GF-D8 (cell line): ENCODE measurements at places on chromosomes 6 and 20.

DNA sequence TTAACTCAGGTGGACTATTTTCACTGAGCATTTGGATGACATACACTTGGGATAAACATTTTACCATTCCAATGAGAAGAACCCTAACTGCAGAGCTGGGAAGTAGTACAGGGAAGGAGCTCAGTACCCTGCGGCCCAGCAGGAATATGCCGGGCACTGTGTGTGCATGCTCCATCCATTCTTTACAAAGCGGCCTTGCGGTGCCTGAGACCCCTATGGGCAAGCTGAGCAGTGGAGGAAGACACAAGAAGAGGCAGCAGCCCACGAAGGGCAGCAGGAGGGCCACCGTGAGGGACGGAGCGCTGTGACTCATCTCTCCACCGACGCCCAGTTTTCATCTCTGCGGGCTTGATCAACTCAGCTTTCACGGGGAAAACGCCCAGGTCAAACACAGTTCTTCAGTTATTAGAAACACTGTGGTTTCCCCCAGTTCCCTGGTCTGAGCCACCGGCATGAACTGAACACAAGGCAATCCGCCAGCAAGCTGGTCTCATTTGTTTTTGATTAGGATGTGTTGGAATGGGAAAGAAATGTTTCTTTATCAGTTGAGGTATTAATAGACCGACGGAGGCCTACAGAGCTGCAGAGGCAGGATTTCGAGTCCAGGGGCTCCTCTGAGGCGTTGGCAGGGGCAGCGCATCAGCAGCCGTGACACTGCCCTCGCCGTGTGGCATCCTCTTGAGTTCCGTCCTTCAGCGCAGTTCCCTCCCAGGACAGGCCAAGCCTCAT, 44.9 kb downstream of the IRF4 start:
- DNase-seq, result no peak

GRCh38 chr6:122020588-122021264, 378.7 kb upstream of the HSF2 start:
- no peak for DNase-seq

GRCh38 chr6:14652536-14652935, 535.0 kb downstream of the CD83 start:
- no peak for DNase-seq

DNA sequence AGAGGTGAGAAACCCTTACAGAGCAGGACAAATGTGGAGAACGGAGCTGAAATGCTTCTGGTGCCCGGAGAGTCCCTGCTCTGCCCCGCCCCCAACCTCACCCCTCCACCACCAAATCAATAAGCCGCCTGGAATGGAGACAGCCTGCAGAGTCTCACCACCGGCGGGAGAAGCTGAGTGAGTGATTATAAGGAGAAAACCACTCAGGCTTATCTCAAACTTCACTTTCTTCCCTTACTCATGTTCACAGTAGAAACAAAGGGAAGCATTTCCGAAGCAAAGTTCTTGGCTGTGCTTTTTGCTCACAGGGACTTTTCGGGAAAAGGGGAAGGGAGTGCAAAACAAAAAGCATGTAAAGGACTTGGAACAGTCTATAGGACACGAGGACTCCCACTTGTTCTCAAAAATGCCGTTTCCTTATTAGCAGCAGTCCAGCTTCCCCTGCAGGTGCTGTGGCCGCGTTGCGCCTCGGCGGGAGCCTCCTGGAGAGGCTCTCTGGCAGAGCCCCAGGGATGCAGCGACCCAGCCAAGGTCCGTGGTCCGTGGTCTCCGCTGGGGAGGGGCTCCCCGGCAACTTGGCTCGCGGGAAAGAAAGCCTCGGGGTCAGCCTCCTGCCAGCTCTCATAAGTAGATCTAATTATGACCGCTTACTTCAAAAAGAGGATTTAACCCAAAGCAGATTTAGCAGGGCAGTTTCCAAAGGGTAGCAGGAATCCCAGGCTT, 64.8 kb upstream of the TMEM30A start:
- DNase-seq, result no peak

DNA sequence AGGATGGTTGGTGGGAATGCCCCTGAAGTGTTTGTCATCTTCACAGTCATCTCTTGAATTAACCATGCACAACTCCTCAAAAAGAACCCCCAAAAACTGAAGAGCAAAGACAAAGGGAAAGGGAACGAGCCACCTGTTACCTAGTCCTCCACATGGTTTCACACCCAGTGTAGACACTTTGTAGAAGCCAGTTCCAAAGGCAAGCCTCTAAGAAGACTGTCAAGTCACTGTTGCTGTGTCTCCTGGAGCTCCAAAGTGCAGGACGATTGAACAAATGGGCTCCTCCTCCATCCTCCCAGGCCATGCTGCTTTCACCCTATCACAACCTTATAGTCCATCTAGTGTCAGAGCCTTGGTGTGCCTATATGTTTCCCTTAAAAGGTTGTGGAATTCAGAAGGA, 277.6 kb upstream of the PRDM1 start:
- DNase-seq, result no peak

DNA sequence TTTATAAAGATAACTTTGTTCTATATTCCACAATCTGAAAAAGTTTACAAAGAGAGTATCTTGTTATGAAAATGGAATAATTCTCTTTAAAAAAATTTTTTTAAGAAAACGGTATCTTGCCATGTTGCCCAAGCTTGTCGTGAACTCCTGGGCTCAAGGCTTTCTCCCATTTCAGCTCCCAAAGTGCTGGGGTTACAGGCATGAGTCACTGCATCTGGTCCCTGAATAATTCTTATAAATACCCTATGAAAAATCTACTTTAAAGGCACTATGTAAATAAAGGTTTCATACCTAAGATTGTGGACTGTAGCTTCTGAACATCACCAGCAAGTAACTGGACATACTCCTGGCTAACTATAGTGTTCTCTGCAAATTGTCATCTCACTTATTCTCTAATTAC, 60.3 kb downstream of the SAMD3 start:
- no peak for DNase-seq

DNA sequence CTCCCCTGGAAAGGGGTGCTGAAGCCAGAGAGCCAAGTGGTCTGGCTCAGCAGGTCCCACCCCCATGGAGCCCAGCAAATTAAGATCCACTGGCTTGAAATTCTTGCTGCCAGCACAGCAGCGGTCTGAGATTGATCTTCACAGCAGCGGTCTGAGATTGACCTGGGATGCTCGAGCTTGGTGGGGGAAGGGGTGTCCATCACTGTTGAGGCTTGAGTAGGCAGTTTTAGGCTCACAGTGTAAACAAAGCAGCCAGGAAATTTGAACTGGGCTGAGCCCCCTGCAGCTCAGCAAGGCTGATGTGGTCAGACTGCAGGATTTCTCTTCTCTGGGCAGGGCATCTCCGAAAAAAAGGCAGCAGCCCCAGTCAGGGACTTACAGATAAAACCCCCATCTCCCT, 41.3 kb upstream of the B3GAT2 start:
- no peak for DNase-seq

- DNase-seq, result no peak
Observed at GRCh38 chr6:51062166-51062722, 243.6 kb downstream of the TFAP2B start.

- DNase-seq, result no peak
Observed at GRCh38 chr20:60372275-60372674, 414.1 kb downstream of the CDH26 start.

GRCh38 chr6:126180585-126180984, 159.3 kb upstream of the CENPW start:
- no peak for DNase-seq

DNA sequence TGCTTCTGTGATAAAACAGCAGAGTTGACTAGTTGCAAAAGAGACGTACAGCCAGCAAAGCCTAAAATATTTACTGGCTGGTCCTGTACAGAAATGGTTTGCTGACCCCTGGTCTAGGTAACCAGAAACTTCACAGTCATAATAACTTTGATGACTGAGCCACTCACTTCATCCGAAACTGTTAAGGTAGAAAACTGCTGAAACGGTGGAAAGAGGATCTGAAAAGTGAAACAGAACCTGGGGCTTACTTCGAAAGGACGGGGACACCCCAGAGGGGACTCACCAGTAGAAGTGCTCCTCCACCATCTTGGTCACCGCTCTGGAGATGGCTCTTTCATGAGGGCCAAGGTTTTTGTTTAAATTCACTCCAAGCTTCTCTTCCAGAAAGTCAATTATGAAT, 16.4 kb downstream of the FAXC start:
- DNase-seq, result no peak

- DNase-seq, result no peak
Observed at GRCh38 chr20:50491926-50492634, 18.1 kb upstream of the PTPN1 start.

DNA sequence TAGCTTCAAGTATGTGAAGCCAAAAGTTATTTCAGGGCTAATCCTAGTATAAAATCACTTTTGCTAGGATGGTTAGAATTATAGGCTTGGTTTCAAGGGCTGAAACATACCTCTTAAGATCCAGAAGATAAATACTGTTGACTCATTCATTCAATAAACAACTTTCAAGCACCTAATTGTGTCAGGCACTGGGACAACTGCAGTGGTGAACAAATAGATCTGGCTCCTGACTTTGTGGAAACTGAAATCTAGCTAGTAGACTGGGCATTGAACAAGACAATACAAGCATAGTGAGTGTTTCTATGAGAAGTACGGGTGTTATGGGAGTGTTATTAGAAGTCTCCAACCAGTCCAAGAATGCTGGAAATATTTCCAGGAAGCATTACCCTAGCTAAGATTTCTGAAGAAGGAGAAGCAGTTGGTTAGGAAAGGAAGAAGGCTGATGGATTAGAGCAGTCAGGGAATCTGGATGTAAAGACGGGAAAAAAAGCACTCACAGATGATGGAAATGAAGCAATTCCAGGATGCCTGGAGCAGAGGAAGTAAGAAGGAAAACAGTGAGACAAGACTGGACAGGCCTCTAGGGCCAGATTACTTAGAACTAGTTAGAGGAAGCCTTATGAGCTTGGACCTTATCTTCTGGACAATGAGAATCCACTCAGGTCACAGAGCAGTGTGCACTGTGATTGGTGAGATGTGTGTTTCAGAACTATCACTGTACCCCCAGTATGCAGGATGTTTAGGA, 132.6 kb upstream of the RAB32 start:
- DNase-seq, result no peak

GRCh38 chr6:10300071-10300470, 114.8 kb downstream of the TFAP2A start:
- DNase-seq, result no peak

GRCh38 chr6:136608991-136609390, 58.8 kb upstream of the MAP7 start:
- DNase-seq, result no peak

GRCh38 chr20:54205450-54205849, 2.4 kb upstream of the PFDN4 start:
- DNase-seq, result no peak

DNA sequence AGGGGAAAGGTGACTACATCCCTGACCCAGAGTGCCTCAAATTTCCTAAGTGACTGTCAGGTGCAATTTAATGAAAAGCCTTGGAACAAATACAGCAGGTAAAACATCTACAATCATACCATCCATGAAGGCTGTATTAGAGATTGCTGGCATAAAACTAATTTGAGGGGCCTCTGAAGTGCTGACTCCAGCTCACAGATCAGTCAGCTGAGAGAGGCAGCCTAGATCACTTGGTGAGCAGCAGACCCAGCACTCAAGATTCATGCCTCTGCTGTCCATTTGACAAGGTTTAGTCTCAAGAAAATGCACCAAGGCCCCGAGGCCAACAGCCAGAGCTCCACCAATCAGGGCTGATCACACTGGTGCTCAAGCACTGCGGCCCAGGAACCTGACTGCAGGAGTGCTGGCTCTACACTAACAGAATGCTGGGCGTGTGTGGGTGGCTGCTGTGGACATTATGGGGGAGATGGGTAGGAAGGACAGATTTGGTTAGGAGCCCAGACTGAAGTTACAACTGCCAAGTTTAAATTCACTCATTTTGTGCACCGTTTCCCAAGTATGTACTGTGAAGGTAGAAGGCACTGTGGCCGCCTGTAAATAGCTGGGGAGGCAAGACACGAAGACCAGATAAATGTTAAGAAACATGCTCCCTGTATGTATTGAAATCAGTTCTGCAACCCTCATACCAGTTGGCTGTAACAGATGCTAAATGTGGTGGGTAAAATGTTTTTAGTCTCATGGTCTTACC, 28.2 kb downstream of the SNX5 start:
- no peak for DNase-seq

DNA sequence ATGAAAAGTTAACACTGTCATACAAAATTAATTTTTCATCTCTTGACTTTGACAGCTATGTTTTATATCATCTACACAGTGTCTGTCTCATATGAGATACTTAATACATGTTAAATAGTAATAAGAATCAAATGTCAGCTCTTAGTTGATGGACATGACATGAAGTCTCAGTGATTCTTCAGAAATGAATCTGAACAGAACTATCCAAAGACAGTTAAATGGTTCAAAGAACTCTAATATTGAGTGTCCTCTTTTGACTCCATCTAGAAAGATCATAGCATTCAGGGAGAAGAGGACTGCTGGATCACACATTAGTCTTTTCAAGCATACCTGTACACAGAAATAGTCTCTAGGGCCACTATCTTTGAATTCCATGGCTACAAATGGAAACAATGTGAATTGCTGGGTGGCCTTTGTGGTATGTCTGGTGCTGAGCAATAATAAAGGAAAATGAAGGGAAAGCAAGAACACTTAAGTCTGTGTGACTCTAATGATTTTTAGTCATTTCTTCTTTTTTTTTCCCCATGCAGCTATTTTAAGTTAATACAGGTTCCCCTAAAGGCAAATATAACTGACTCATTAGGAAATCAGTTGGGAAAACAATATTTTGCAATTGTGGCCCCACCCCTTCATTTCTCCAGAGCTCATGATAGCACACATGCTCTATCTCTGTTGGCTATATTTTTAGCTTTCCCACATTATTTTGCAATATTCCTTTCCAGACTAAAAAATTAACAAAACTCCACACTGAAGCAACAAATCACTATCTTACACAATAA, 367.5 kb downstream of the GRIK2 start:
- no peak for DNase-seq

GRCh38 chr20:9989066-9989724, 45.6 kb upstream of the ANKEF1 start:
- DNase-seq, result no peak

DNA sequence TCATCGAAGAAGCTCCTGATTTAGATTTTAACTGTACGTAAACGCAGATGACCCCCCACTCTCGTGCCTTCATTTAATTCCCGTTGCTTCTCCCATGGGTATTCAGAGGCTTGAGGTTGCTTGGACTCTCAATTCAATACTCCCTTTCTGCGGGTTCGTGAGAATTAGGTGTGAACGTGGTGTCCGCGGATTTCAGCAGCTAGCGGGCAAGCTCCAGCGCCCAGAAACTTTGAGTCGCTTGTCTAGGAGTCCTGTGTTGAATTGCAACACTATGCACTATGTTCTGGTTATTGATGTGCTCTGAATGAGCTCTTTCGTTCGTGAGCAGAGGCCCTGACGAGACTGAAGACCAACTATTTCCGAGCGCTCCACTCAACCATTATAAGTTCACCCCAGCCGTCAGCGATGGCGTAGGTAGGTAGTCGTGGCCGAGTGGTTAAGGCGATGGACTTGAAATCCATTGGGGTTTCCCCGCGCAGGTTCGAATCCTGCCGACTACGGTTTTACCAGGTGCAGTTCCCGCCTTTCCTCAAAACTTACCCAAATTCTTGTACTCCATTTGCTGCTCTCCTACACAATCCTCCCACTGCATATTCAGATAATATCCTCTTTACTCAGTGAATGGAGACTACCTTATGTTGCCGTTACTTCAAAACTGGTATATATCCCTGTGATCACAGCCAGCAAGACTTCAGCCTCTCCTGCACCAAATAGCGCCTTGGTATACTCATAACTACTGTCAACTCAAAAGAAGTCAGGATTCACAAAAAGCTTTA, 72.6 kb upstream of the ZNF184 start:
- DNase-seq, result no peak
